ENCODE measurements at places on chromosomes 2 and 18.

DNA sequence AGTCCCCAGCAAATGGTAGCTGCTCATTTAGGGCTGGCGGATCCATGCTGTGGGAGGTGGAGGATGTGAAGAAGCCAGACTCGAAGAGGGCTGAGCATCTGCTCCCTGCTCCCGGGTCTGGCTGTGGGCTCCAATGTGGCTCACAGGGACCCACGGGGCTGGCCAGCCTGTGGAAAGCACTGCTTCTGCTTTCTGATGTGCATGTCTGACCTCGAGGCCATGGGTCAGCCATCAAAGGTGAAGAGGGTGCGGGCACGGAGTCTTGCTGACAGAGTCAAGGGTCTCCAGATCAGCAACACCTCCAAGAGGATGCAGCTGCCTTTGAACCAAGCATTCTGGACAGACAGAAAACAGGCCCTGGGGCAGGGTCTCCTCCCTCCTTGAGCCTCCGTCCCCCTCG, 178.2 kb downstream of the INHBB start:
- DNase-seq: no peak

DNA sequence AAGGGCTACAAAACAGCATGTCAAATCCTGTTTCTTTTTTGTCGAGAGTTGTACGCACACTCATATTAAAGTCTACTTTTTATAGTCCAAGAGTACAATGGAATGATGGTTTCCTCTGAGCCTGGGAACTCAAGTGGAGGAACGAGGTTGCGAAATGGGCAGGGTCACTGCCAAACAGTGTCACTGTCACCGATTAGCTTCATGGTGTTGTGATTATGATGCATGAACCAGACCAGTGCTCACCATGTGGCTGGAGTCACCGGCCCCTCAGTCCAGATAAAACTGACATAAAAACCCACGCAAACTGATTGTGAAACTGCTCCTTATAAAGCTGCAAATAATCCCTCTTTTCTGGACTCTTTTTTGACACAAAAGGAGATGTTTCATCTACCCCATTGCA, 122.0 kb downstream of the COPS8 start:
- DNase-seq: no peak

DNA sequence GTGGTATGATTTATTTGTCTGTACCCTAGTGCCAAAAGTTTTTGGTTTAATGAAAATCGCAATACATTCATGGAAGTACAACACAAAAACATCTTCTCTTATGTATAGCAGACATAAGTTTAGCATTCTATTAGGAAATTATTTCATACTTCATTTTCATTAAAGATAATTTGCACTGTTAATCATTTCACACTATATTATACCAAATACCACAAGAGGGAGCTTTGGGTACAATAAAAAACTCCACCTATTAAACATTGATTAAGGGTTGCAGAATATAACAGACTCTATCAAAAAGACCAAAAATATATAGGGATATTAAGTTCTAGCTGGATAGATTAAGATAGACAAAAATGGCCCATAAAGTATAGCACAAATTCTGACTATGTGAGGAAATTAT, 79.0 kb downstream of the SLC66A3 start:
- no peak for DNase-seq

GRCh38 chr2:40150266-40150665, 301.6 kb downstream of the SLC8A1 start:
- no peak for DNase-seq

GRCh38 chr2:10406016-10406415, 42.1 kb downstream of the ODC1 start:
- DNase-seq: no peak

DNA sequence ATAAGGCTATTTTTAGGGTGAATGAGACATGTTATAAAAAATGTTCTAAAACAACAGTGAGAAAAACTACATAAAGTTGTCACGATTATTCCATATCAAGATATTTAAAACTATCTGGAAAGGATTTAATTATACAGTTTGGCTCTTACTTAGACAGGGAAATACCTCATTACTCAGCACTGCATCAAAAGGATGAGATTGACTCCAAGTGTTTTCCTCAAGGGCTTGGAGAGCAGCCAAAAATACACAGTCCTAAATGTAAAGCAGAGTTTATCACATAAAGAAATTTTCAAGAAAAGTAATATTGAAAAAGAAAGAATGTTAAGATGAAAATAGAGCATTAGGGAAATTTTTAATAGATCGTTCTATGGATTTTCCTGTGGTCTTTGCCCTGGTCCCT, 285.5 kb upstream of the NETO1 start:
- DNase-seq: no peak

- DNase-seq: no peak
Measured at GRCh38 chr2:129069875-129070594, 751.4 kb upstream of the HS6ST1 start.

- DNase-seq: no peak
Measured at GRCh38 chr2:54546923-54547720, 91.0 kb downstream of the SPTBN1 start.

- no peak for DNase-seq
Measured at GRCh38 chr2:240410808-240411207, 24.7 kb upstream of the GPC1 start.

- DNase-seq: no peak
Measured at GRCh38 chr2:8694737-8695136, 12.9 kb downstream of the ID2 start.

GRCh38 chr2:181955010-181955409, 30.6 kb upstream of the PPP1R1C start:
- no peak for DNase-seq

- DNase-seq: no peak
Measured at GRCh38 chr18:33034945-33035344, 262.1 kb upstream of the KLHL14 start.

DNA sequence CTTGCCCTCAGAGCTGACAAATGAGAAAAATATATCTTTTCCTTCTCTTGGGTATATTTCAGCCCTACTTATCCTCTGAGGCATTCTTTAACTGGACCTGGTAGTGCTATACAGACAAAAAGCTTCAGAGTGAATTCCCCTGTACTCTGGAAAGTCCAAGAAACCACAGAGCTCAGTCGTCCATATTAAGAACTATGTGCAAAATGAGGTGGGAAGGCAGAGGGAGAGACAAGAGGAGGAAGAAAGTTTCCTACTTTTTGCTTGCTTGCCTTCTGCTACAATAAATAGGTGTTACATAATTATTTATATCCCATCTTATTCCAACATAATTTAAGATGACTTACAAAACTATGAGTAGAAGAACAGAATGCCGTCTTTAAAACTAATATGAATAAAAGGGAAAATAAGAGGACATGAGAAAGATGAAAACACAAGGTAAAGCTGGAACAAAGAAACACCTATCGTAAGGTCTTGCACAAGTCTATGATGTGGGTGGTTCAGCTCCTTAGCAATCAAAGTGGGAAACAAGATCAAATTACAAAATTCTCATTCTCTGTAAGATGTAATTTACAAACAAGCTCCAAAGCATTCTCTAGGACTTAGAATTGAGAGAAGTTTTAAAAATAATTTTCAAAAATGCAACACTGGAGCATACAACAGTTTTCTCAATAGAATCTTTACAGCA, 97.9 kb downstream of the BAZ2B start:
- DNase-seq: no peak

- DNase-seq: no peak
Measured at GRCh38 chr18:79736230-79736629, 56.6 kb downstream of the CTDP1 start.

DNA sequence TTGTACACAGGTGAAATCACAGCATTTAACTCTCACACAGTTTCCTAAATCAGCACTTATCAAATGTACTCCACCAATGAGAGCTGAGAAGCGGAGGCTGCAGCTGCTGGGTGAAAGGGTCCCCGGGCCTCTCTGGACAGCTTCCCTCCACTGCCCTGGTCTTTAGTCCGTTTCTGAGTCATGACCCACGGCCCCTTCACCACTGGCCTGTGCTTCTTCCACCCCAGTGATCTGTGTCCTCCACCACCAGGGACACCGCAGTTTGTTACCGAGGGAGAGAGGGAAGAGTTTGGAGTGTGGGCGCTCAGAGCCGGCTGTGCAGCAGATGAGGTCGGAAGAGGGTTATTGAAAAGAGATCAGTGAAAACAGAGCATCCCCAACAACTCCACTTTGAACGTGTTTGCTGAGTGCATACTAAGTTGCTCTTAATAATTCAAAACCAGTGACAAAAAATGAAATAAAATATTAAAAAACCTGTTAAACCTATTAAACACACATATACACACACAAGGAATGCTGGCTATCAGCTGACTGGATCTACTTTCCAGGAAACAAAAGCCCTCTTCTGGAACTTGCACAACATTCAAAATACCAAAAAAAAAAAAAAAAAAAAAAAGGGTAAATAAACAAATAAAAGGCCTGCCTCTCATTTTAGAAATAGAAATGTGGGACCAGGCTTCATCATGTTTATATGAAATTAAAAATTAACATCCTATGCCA, 54.1 kb downstream of the PXDN start:
- DNase-seq: no peak

GRCh38 chr18:6928359-6928758, 189.2 kb downstream of the LAMA1 start:
- no peak for DNase-seq

DNA sequence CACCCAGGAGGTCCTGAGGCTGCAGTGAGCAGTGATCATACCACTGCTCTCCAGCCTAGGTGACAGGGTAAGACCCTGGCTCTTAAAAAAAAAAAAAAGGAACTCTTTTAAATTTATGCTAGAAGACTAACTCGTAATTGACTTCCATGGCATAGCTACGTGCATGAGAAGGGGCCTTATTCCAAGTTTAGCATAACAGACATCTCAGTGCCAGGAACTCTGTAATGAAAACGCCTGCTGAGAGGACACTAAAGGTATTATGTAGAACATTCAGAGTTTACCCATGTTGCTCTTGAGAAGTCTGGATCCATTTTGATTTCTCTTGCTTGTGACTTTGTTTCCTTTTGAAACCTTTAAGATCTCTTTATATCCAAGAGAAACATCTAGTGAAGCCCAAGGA, 276.0 kb downstream of the ZNF407 start:
- no peak for DNase-seq

DNA sequence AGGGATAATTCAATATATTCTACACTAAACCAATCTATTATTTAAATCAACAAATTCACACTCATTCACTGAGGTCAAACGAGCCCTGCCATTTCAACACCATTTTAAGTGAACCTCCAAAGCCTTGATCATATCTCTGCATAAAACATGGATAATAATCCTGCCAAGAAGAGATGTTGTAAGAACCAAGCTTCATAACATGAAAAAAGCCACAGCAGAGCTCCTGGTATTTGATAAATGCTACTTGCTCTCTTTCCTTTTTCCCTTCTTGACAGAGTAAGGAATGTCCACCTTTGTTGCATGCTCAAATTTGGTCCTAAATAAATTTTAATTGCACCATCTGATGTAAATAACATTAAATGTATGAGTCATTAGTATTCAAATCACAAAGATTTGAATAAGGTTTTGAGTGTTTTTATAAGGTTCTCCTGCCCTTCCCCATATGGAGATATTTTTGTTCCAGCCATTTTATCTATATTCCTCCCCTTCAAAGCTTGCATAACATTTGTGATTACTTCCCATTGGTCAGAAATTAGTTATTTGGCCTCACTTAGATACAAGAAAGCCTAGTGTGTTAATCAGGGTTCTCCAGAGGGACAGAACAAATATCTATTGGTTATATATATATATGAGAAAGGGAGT, 318.8 kb downstream of the RND3 start:
- DNase-seq: no peak

GRCh38 chr18:78996741-78997490, 17.3 kb downstream of the SALL3 start:
- DNase-seq: no peak

- DNase-seq: no peak
Measured at GRCh38 chr2:80548469-80548868, 243.9 kb upstream of the LRRTM1 start.

- DNase-seq: no peak
Measured at GRCh38 chr2:120783371-120783791, 47.7 kb downstream of the GLI2 start.

- no peak for DNase-seq
Measured at GRCh38 chr2:164388511-164388910, 232.8 kb downstream of the GRB14 start.

GRCh38 chr2:181354626-181355025, 102.6 kb upstream of the ITGA4 start:
- DNase-seq: no peak

DNA sequence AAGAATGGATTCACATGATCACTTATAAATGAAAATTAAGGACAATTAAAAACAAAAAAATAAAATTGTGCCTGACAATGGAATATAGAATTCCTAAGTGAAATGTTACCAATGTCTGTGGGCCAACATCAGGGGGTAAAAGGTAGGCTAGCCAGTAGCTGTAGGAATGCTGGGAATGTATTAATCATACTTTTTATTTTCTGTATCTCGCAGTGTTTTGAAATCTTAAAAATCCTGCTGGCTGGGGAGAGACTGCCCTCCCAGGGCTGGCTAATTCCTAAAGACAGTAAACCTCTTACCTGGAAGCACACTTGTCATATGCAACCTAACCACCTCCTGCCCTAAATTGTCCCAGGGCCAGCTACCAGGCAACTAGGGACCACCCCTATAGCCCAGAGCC, 69.8 kb downstream of the REV1 start:
- DNase-seq: no peak

GRCh38 chr2:237530472-237531433, 35.6 kb upstream of the PRLH start:
- no peak for DNase-seq

- no peak for DNase-seq
Measured at GRCh38 chr18:79567481-79568147, 112.0 kb upstream of the CTDP1 start.

DNA sequence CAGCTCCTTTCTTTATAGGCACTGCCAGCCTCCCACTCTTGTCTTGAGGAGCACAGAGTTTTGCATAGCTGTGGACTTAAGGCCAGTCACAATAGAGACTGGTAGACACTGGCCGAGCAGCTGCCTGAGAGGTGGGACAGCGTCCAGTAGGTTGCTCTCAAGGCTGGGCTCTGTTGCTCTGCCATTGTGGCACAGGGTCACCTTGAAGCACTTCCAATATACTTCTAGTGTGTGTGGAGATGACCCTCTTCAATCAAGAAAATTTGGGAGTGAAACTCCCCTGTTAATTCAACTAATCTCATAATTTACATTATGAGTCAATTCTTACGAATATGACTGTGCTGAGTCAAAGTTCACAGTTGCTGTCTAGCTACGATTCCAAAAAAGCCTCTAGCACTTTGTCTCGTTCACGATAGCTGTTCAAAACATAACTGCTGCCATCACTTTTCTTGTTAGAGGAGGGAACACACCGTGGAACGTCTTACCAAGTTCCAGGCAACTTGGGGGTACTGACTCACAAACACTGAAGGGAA, 636.2 kb downstream of the EPHA4 start:
- no peak for DNase-seq

DNA sequence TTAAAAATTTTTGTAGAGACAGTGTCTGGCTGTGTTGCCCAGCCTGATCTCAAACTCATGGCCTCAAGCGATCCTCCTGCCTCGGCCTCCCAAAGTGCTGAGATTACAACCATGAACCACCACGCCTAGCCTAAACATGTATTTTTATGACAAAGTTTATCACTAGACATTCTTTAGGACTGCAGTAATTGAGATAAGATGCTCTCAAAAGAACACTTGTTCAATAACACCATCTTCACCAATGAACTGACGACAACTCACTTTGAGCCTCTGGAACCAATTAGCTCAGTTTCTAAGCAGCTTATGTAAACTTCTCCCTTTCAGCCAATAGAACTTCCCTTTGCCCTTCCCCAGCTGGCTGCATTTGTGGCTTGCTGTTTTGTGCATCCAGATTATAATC, 15.3 kb upstream of the PPP4R1 start:
- DNase-seq: no peak

- no peak for DNase-seq
Measured at GRCh38 chr2:184304006-184304405, 294.3 kb upstream of the ZNF804A start.

- DNase-seq: no peak
Measured at GRCh38 chr2:85353876-85354285, 447 bp downstream of the RETSAT start.

Data from NCI-H2081 (cell line).